ENCODE measurements at places on chromosomes 12 and 14.

- no peak for DNase-seq
These were observed 75.2 kb upstream of the PLEKHG3 start for GRCh38 chr14:64628940-64629408.

GRCh38 chr14:23566778-23567185 is 809 bp downstream of the AP1G2 start:
- DNase-seq: no peak

DNA sequence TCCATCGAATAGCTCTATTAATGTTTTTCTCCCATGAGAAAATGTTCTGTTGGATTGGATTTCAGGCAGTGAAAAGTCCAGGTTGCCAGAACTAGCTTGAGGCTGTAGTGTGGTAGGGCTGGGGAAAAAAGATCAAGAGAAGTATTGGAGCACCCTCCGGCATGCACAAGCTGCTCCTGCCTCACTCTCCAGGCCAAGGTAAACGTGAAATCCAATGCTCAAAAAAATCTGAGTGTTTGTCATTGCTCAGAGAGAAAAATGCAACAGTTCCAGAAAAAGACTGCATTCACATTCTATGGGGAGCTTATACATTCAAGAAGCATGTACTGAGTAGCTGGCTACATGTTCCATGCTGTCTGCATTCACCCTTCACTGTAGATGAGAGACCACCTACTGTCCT is 680.9 kb upstream of the TBX3 start:
- DNase-seq: no peak

DNA sequence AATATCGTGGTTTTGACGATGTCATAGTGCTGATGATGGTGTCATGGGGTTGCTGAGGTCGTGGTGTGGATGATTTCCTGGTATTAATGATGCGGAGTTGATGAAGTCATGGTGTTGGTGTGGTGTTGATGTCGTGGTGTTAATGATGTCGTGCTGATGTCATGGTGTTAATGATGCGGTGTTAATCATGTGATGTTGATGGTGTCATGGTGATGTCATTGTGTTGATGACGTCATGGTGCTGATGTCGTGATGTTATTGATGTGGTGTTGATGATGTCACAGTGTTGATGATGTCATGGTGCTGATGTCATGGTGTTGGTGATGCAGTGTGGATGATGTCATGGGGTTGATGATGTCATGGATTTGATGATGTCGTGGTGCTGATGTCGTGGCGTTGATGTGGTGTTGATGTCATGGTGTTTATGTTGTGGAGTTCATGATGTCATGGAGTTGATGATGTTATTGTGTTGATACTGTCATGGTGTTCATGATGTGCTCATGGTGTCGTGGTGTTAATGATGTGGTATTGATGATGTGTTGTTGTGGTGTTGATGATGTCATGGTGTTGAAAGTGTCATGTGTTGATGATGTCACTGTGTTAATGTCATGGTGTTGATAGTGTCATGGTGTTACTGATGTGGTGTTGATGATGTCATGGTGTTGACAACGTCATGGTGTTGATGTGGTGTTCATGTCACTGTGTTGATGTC is 48.5 kb upstream of the RIMBP2 start:
- no peak for DNase-seq

DNA sequence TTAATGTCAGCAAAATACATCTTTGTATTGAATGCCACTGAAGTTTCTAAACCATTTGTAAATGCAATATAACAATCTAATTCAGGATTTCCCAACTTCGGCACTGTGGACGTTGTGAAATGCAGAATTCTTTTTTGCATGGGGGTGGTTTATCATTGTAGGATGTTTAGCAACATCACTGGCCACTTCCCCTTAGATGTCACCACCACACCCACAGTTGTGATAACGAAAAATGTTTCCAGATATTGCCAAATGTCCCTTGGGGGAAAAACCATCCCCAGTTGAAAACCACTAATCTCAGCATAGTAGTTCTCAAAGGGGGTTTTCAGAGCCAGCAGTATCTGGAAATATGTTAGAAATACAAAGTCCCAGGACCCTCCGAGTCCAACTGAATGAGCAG is 203.3 kb downstream of the NAV3 start:
- DNase-seq: no peak

- DNase-seq: no peak
These were observed 65.4 kb upstream of the TBPL2 start for GRCh38 chr14:55505846-55506245.

- no peak for DNase-seq
These were observed 31.9 kb upstream of the HIF1A start for GRCh38 chr14:61663312-61663979.

Data from T-helper 2 cell (primary cell).